ENCODE measurements at places on chromosomes 5 and 9.
A peak's percentile ranks its signal among the peaks of the same experiment; 100 is the strongest.

DNA sequence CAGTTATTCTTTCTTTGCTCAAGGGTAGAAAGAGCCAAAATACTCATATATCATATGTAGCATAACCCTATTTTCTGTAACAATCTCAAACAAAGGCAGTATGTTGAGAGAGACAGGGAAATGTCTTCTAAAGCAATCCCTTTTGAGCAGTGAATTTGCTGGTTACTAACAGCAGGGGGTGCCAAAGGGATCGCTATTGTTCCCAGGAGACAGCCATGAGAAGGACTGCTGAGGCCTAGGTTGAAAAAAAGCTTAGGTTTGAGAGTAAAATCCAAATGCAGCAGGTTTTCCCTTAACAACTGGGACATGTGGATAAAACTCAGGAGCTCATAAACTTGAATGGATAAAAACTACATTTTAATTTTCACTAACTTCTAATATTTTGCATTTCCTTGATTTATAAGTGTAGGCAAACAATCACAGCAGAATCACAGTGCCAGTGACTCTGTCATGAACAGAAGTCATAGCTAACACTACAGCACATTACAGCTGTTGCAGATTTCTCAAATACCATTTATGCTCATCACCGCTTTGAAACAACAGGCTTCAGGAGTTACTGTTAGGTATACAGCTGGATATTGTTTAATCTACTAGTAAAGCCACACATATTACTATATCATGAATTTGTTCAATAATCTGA is 148.4 kb downstream of the MAPKAP1 start:
- no peak overlapping the region for H3K4me3 ChIP-seq
- H3K4me1 ChIP-seq: peaks cover 6% of the 10 kb centered on the region
- H3K27me3 ChIP-seq: no peaks in the 10 kb centered on the region
- DNase-seq: peak; percentile 66
- no peak overlapping the region for H3K27ac ChIP-seq
- peaks cover 11% of the 10 kb centered on the region for H3K36me3 ChIP-seq

DNA sequence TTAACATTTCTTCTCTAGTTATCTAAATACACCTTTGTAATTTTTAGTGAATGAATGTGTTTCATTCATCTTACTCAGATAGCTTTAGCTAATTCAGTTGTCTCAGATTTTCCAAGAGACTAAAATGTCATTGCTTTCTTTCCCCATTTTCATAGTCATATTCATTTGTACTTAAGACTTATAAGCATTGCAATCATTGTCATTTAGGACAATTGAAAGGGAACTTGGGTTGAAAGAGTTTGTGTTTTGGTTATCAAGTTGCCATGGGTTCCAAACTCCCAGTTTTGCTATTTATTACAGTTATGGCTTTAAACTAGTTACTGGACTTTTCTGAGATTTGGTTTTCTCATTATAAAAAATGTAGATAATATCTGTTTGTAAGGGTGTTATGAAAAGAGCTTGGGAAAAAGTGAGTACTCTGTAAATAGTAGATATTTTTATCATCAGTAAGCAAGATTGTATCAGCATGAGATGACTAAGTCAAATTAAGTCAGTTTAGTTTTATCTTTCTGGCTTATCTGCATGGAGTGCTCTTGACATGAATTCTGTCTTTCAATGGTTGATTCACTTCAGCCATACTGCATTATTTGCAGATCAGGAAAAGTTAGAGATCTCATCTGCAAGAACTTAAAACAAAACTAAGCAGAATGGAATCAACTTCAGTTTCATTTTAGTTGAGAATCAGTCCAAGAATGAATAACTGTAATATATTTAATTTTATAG is 107.5 kb downstream of the PBX3 start:
- peaks cover 35% of the 10 kb centered on the region for H3K4me1 ChIP-seq
- no peaks in the 10 kb centered on the region for H3K27me3 ChIP-seq
- H3K27ac ChIP-seq: no peak overlapping the region
- no peaks in the 10 kb centered on the region for H3K36me3 ChIP-seq
- H3K4me3 ChIP-seq: no peak overlapping the region

GRCh38 chr5:92455011-92455410 is 1071.9 kb upstream of the ARRDC3 start:
- H3K27me3 ChIP-seq: no peaks in the 10 kb centered on the region
- H3K27ac ChIP-seq: no peak overlapping the region
- H3K4me3 ChIP-seq: no peak overlapping the region
- no peaks in the 10 kb centered on the region for H3K36me3 ChIP-seq
- no peak for DNase-seq

GRCh38 chr9:134328841-134329575 is 2.8 kb downstream of the RXRA start:
- peak; percentile 73 for DNase-seq
- peak overlapping the region; percentile 99 for H3K27ac ChIP-seq
- H3K27me3 ChIP-seq: no peaks in the 10 kb centered on the region
- H3K36me3 ChIP-seq: no peaks in the 10 kb centered on the region

- no peak overlapping the region for H3K27ac ChIP-seq
- no peak for DNase-seq
These were observed 92.4 kb upstream of the NFIL3 start for GRCh38 chr9:91516081-91516480.

- H3K36me3 ChIP-seq: no peaks in the 10 kb centered on the region
- H3K4me3 ChIP-seq: no peak overlapping the region
- H3K27me3 ChIP-seq: no peaks in the 10 kb centered on the region
These were observed 14.4 kb downstream of the FREM1 start for GRCh38 chr9:14895806-14896205.

- H3K4me3 ChIP-seq: no peak overlapping the region
- H3K36me3 ChIP-seq: no peaks in the 10 kb centered on the region
- no peaks in the 10 kb centered on the region for H3K27me3 ChIP-seq
- H3K27ac ChIP-seq: no peak overlapping the region
- no peak for DNase-seq
These were observed 136.1 kb upstream of the RUSC2 start for GRCh38 chr9:35353731-35354365.

- no peak overlapping the region for H3K27ac ChIP-seq
- no peaks in the 10 kb centered on the region for H3K4me1 ChIP-seq
- no peak for DNase-seq
- H3K36me3 ChIP-seq: no peaks in the 10 kb centered on the region
These were observed 252.6 kb downstream of the ACTL7B start for GRCh38 chr9:108603141-108603540.

DNA sequence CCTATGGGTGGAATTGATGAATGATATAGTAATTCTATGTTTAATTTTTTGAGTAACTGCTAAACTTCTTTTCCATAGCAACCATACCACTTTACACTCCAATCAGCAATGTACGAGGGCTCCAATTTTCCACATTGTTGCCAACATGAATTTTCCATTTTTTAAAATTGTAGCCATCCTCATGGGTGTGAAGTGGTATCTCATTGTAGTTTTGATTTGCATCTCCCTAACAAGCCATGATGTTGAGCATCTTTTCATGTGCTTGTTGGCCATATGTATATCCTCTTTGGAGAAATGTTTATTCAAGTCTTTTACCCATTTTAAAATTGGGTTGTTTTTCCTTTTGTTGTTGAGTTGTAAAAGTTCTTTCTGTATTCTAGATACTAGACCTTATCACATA is 48.9 kb downstream of the TMOD1 start:
- H3K27ac ChIP-seq: no peak overlapping the region
- H3K4me3 ChIP-seq: no peak overlapping the region
- no peak for DNase-seq
- H3K36me3 ChIP-seq: no peaks in the 10 kb centered on the region
- H3K27me3 ChIP-seq: peaks cover 2% of the 10 kb centered on the region
- H3K4me1 ChIP-seq: peaks cover 6% of the 10 kb centered on the region

DNA sequence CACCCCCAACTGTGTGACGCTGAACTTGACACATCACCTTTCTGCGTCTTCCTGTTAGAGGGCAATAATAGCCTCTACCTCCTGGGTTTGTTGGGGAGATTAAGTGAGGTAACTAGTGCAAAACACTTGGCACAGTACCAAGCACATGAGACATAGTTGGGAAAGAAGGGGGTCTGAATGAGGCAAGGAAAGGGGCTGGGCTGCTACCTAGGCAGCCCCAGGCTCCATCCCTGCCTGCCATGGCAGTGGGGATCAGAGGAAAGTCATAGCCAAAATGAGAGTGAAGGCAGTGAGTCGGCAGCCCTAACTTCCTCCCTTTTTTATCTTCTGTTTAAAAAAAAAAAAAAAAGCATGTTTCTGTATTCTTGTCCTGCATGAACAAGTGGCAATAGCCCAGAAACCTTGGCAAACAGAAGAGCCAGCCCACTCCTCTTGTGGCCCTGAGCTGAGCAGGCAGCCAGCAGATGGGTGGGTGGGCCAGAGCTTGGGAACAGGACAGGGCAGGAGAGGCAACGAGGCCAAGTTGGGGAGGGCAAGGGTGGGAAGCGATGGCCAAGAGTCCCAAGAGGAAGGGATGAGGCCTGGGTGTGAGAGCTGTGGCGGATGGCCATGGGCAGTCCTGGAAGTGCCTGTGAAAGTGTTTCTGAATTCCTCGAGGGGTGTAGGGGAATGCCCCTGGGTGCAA is 11.4 kb downstream of the CAMK2A start:
- no peaks in the 10 kb centered on the region for H3K36me3 ChIP-seq
- peaks cover 61% of the 10 kb centered on the region for H3K27me3 ChIP-seq
- H3K4me1 ChIP-seq: peaks cover 7% of the 10 kb centered on the region

- DNase-seq: no peak
- H3K27ac ChIP-seq: no peak overlapping the region
- H3K4me3 ChIP-seq: no peak overlapping the region
- no peaks in the 10 kb centered on the region for H3K4me1 ChIP-seq
- no peaks in the 10 kb centered on the region for H3K36me3 ChIP-seq
These were observed 99.4 kb downstream of the VCAN start for GRCh38 chr5:83570916-83571315.

GRCh38 chr5:1494780-1495524 is 28.8 kb downstream of the LPCAT1 start:
- no peaks in the 10 kb centered on the region for H3K27me3 ChIP-seq
- H3K4me3 ChIP-seq: no peak overlapping the region
- DNase-seq: no peak
- H3K36me3 ChIP-seq: peaks cover 40% of the 10 kb centered on the region

GRCh38 chr5:168612996-168613395 is 33.8 kb upstream of the PANK3 start:
- DNase-seq: no peak
- H3K4me3 ChIP-seq: no peak overlapping the region
- H3K4me1 ChIP-seq: peaks cover 44% of the 10 kb centered on the region

GRCh38 chr5:6360323-6361072 is 17.8 kb downstream of the MED10 start:
- H3K27ac ChIP-seq: no peak overlapping the region
- H3K36me3 ChIP-seq: no peaks in the 10 kb centered on the region
- no peaks in the 10 kb centered on the region for H3K4me1 ChIP-seq
- no peak overlapping the region for H3K4me3 ChIP-seq

DNA sequence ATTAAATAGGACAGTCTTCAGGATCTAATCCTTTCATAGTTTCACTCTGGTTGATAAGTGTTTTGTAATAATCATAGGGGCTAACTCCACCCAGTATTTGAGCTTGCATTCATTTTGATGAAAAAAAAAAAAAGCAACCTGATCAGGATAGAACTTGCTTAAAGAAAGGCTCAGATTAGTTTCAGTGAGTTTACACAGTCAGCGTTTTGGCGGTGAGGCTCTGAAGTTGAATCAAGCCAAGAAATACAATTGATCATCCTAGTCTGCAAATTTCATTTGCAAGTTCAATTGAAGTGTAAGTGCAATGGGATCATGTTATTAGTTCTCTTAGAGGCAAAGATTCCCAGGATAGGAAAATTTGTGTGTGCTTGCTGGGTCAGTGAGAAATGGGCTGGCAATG is 159.7 kb upstream of the ELL2 start:
- peaks cover 99% of the 10 kb centered on the region for H3K4me1 ChIP-seq
- H3K27ac ChIP-seq: peak overlapping the region; percentile 7
- no peaks in the 10 kb centered on the region for H3K36me3 ChIP-seq
- DNase-seq: no peak

- H3K27ac ChIP-seq: no peak overlapping the region
- no peaks in the 10 kb centered on the region for H3K36me3 ChIP-seq
- DNase-seq: no peak
- H3K27me3 ChIP-seq: no peaks in the 10 kb centered on the region
These were observed 181.9 kb downstream of the ZNF462 start for GRCh38 chr9:107044872-107045271.

DNA sequence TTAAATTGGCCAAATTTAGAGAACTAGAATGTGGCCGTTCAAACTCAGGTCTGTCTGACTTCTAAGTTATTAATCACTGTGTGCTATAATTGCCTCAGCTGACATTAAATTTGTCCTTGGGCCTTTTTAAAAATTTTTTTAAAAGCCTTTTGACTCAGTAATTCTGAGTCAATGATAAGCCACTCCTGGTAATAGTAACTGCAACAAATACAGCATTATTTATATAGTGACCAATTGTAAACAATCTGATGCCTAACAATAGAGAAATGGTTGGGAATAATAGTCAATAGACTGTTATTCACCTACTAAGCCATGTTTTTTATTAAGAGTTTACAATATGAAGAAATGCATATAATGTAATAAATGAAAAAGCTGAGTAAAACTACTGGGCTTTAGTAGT is 70.9 kb upstream of the FSD1L start:
- no peak for DNase-seq
- no peaks in the 10 kb centered on the region for H3K4me1 ChIP-seq
- no peak overlapping the region for H3K27ac ChIP-seq
- H3K4me3 ChIP-seq: no peak overlapping the region
- no peaks in the 10 kb centered on the region for H3K36me3 ChIP-seq

GRCh38 chr5:111072949-111073682 is 1.6 kb downstream of the TSLP start:
- H3K36me3 ChIP-seq: no peaks in the 10 kb centered on the region
- H3K27ac ChIP-seq: no peak overlapping the region
- H3K4me3 ChIP-seq: 0 out of 2 replicates have a peak overlapping the region, but pooled peaks have one; percentile 12
- peaks cover 47% of the 10 kb centered on the region for H3K27me3 ChIP-seq

- no peaks in the 10 kb centered on the region for H3K4me1 ChIP-seq
- H3K27ac ChIP-seq: no peak overlapping the region
- H3K27me3 ChIP-seq: no peaks in the 10 kb centered on the region
- H3K36me3 ChIP-seq: peaks cover 11% of the 10 kb centered on the region
- H3K4me3 ChIP-seq: no peak overlapping the region
These were observed 29.0 kb downstream of the ACO1 start for GRCh38 chr9:32413424-32413823.

DNA sequence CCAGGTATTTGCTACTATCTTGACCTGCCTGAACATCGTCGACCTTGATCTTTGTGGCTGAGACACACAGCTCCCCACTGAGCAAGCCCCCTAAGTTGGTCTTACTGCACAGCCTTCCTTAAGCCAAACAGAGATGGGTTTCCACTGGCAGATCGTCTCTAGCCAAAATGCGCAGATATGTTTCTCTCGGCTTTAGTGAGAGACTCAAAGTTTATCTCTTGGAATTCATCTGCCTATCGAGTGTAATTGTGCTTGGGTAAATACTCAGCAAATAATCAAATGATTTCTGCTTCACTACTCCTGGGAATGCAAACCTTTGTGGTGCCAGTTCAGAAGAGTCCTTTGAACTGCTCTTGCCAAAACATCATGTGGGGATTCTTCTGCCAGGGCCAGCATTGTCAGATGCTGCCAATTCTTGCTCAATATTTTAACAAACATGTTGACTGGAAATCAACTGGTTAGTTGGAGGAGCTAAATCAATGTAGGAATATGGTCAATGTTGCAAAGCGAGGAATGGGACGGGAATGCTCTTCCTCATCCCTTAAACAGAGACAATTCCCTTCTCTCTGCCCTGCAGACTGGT is 141.2 kb upstream of the SLC28A3 start:
- DNase-seq: no peak
- no peak overlapping the region for H3K4me3 ChIP-seq
- no peaks in the 10 kb centered on the region for H3K27me3 ChIP-seq
- H3K4me1 ChIP-seq: no peaks in the 10 kb centered on the region
- no peaks in the 10 kb centered on the region for H3K36me3 ChIP-seq
- no peak overlapping the region for H3K27ac ChIP-seq

GRCh38 chr9:27499451-27499850 is 24.6 kb upstream of the IFNK start:
- no peaks in the 10 kb centered on the region for H3K36me3 ChIP-seq
- H3K4me1 ChIP-seq: no peaks in the 10 kb centered on the region

Measured in HepG2 (cell line).